ENCODE measurements at places on chromosomes 11 and 22. TPM values are rescaled to one million over a fixed set of nuclear protein-coding genes. Genes with fewer than 3 reads are reported as not detected.
A peak's percentile ranks its signal among the peaks of the same experiment; 100 is the strongest.

- H3K4me3 ChIP-seq = peak overlapping the region; percentile 95
- H3K27me3 ChIP-seq = no peaks in the 10 kb centered on the region
- DNase-seq = peak; percentile 39
- peaks cover 69% of the 10 kb centered on the region for H3K36me3 ChIP-seq
Measured at GRCh38 chr22:20118300-20119020, 1.4 kb upstream of the TRMT2A start.

DNA sequence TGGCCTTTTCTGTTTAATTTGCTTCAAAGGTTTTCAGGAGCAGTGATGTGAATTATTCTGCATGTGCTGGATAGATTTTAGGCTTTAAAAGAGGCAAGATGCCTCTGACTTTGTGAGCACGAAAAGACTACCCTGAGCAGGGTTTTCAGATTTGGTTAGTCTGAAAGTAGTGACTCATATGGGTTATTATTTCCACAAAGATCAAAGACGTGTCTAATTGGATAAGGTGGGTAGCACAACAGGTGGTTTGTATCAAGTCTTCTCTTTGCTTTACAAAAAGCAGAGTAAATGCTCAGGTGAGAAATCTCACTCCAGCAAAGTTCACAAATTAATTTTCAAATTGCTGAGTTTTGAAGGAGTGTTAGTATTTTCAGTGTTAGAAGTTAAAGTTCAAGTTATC, 37.6 kb upstream of the DBX1 start:
- no peak overlapping the region for H3K4me3 ChIP-seq
- no peak for DNase-seq
- H3K27me3 ChIP-seq = no peaks in the 10 kb centered on the region
- no peaks in the 10 kb centered on the region for H3K4me1 ChIP-seq

Gene FOLR3
- total RNA-seq = not detected

Gene ADM2
- 5.4 TPM for total RNA-seq

GRCh38 chr22:34972191-34972897, 93.6 kb upstream of the ISX start:
- no peaks in the 10 kb centered on the region for H3K4me1 ChIP-seq
- H3K27ac ChIP-seq = no peak overlapping the region

DNA sequence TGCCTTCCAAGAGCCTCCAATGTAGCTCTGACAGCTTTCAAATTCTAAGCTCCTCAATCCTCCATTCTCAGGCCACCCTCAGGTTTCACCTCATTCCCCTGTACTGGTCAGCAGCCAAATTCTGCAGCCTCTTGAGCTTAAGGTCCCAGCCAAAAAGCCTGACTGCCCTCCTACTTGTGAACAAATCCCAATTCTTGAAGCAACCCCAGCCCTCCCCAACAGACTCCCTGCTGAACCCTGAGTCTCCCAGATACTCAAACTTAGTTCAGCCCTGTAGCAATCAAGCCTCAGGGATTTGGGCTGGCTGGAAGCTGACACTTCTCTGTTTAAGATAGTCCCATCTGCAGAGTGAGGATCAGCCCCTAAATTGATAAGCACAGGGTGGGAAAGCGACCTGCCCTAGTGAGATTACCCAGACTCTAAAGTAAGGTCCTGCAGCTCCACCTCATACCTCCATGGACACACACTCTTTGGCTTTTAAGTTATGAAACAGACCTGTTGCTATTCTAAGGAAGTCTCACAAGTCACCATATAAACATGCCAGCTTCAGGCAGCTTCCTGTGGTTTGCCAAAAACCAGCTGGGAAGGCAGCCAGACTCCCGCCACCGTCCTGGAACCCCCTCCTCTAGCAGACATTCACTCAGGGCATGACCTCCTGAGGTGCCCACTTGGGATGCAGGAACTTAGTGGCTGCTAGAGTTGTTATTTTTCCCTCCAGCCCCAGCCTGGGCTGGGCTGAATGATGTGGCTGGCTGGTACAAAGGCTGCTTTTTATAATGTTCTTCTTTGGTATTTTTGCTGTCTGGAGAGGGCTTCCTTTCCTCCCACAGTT, 82.5 kb upstream of the PICALM start:
- peaks cover 11% of the 10 kb centered on the region for H3K4me1 ChIP-seq
- H3K27ac ChIP-seq = no peak overlapping the region
- no peaks in the 10 kb centered on the region for H3K27me3 ChIP-seq

DNA sequence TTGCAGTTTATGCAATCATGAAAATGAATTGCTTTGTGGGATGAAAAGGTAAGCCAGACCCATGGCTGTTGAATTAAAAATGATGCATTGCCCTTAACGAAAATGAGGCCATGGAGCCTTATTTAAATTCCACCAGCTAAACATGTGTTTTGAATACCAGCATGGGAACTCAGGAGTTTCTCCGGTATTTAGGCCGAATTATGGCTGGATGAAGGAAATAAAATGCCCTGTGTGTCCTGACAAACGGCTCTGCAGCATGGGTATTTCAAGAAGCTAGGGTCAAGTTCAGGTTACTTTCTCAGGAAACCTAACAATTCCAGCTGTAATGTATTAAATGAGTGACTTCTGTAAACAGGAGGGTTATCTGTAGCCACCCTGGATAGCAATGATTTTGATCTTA, 38.3 kb downstream of the AMOTL1 start:
- H3K4me1 ChIP-seq = no peaks in the 10 kb centered on the region
- no peak overlapping the region for H3K4me3 ChIP-seq
- no peaks in the 10 kb centered on the region for H3K27me3 ChIP-seq
- DNase-seq = no peak
- no peaks in the 10 kb centered on the region for H3K36me3 ChIP-seq

Gene BTG4
- total RNA-seq = not detected

Gene GSTT2B
- 0.76 TPM for total RNA-seq
